ENCODE measurements at places on chromosomes 6 and 20.
A peak's percentile ranks its signal among the peaks of the same experiment; 100 is the strongest.

GRCh38 chr20:18613553-18613952, 25.7 kb downstream of the DTD1 start:
- no peak for DNase-seq

DNA sequence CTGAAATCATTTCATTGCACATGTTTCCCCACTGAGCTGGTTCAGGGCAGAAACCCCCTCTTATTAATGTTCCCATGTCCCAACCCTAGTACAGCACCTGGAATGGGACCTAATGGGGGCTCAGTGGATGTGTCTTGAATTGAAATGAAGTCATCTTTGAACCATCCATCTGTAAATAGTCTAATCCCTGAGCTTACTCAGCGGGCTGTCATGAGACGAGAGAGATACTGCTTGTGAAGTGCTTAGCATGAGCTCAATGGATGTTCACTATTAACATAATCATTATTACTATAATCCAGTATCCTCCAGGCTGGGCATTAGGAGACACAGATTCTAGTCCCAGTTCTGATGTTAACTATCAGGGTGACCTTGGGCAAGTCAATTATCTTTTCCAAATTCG, 106.6 kb upstream of the LRFN2 start:
- no peak for DNase-seq

- DNase-seq: no peak
Observed at GRCh38 chr6:34568341-34569201, 12.4 kb upstream of the SPDEF start.

DNA sequence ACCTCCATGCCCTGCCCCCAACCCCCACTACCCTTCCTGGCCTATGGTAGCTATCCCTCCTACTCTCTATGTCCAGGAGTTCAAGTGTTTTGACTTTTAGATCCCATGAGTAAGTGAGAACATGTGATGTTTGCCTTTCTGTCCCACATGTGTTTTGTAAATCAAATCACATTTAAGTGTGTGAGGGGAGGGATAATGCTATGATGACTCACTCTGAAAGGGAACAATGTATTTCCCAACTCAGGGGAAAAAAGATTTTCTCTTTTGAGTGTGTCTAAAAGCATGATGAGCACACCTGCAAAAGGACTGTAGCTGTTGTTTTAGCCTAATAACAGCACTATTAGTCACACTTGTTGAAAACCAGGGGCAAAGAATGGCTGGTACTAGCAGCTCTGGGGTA, 193.7 kb downstream of the GJA10 start:
- DNase-seq: no peak

GRCh38 chr6:5091210-5092069, 6.3 kb downstream of the PPP1R3G start:
- DNase-seq: no peak

DNA sequence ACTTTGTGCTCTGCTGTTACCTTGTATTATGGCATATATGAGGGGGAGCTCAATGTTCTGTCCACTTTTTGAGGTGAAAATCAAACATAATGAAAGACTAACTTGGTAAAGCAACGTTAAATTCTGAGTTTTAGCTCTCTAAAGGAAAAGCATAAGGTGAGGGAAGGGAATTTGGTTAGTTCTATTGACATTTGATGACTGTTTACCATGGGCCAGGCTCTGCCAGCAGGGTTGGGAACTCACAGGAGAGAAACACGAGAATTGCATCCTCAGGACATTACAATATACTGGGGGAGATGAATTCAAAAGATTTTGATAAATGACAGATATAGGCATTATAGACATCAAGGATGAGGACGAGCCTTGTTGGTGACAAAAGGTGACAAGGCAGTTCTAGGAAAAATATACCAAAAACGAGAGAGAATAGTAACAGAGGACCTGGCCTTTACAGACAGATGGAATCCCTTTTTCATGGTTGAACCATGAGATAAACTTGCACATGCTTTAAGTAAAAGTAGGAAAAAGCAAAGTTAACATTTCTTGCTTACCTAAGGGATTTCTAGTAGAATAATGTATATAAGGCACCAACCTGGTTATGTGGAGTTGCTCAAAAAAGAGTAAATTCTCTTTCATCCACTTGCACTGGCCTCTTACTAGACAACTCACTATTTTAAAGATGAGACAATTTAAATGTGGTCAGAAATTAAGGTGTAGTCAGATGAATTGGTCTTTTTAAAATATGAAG, 191.4 kb downstream of the NKAIN2 start:
- DNase-seq: no peak

- peak; percentile 42 for DNase-seq
Observed at GRCh38 chr6:27280064-27280539, 32.0 kb downstream of the POM121L2 start.

GRCh38 chr6:24223115-24223919, 97.3 kb downstream of the NRSN1 start:
- DNase-seq: no peak

All from activated T-cell treated with anti-CD3 and anti-CD28 coated beads for 48 hours (primary cell).